ENCODE measurements at places on chromosomes 4 and X. TPM values are rescaled to one million over a fixed set of nuclear protein-coding genes. Genes with fewer than 3 reads are reported as not detected.
A peak's percentile ranks its signal among the peaks of the same experiment; 100 is the strongest.

VCX2 gene
- not detected for total RNA-seq

DNA sequence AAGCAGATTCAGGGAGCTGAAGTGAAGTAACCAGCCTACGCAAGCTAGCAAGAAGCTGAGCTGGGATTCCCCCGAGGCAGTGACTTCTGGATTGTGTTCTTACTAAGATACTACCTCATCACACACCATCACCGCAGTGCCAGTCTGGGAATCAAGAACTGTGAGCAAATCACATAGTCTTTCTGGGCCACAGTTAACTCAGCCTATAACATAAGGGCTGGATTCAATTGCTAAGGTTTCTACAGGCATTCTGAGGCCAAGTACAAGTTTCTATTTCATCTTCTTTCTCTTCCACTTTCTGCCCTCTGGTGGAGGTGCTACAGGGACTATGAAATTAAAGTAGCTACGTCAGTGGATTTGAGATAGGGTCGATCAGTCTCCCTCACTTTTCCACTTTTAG, 1.4 kb upstream of the CORIN start:
- DNase-seq: no peak

DNA sequence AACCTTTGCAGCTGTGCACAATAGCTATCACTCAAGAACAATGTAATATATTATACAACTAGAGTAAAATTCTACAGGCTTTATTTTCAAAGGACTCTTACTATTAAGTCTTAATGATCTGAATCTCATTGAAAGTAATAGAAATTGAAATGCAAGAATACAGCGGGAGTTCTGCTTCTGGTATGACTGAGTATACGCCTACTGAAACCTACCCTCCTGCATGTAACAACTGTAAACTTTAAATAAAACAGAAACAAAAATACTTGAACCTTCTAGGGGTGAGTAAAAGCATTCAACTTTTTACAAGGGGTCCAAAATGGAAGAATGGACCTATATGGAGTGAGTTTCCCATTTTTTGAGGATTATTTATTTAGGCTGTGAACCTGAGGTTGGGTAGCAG, 13.5 kb downstream of the DCHS2 start:
- no peak for DNase-seq

DKK2 gene
- not detected for total RNA-seq

- no peak for DNase-seq
Observed at GRCh38 chr4:3308691-3309090, 15.9 kb downstream of the RGS12 start.

GRCh38 chr4:102344520-102344953, 745 bp downstream of the SLC39A8 start:
- DNase-seq: peak; percentile 70

GRCh38 chrX:74523224-74523623, 91.2 kb downstream of the RLIM start:
- no peak for DNase-seq

DNA sequence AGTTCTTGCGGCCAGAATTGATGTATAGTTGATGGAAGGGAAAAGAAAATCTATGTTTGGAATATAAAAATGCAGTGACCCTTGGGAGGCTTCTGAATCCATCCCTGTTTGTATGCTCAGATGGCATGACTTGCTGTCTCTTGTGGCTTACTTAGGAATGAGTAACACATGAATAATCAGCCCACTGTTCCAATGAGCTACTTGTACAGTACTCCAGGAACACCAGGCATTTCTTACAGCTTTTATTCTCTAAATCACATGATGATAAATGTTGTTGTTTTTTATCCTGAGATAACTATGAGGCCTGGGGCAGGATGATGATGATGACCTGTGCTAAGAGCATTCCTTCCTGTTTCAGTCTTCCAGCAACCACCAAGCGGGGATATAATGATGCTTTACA, 18.9 kb downstream of the TMPRSS11E start:
- DNase-seq: peak; percentile 82

GRCh38 chrX:31679861-31680260, 608.0 kb upstream of the FTHL17 start:
- peak; percentile 4 for DNase-seq

TKTL2 gene
- not detected for total RNA-seq

DLG3 gene
- total RNA-seq: 25.6 TPM

FRMD7 gene
- total RNA-seq: not detected

PPEF1 gene
- not detected for total RNA-seq

- DNase-seq: no peak
Observed at GRCh38 chrX:95063554-95063953, 1389.5 kb downstream of the FAM133A start.

- peak; percentile 8 for DNase-seq
Observed at GRCh38 chr4:23260511-23260910, 567.8 kb downstream of the GBA3 start.

PTPN13 gene
- 6.8 TPM for total RNA-seq

SLC9B1 gene
- not detected for total RNA-seq

CXCL10 gene
- total RNA-seq: not detected

DNA sequence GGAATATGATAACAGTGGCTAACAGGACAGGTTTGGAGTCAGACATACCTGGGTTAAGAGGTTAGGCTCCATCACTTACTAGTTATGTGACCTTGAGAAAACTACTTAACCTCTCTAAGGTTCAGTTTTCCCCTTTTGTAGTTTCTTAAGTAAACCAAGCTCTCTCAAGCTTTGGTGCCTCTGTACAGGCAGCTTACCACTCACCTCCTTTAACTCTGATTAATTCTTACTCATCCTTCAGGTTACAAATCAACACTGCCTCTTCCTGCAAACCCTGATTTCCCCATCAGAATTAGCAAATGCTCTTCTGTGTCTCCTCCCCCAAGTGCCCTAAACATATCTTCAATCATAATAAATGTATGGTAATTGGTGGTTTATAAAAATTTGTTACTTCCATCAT, 3.5 kb upstream of the SERTM2 start:
- DNase-seq: peak; percentile 36

DNA sequence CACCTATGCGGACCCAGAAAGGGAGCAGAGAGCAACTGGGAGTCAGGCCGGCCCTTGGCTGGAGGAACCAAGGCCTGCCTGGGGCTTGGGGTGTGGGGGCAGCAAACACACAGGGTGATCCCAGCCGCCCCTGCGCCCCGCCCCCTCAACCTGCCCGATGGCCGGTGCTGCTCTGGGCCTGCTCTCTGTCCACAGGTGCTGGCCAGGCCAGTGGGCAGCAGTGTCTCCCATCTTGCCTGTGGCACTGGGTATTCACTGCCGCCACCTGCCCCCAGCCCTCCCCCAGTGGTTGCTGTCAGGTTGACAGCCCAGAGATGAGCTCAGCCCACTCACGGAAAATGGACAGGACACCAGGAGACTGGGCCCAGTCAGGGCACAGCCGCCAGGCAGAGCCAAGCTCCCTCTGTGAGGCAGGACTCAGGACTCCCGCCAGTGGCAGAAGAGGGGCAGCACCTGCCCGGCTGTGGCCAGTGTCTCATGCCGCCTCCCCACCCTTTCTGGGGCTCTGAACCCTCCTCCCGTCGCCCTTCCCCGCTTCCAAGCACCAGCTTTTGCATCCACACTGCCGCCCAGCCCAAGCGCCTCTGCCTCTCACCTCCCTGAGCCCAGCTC, 4.7 kb downstream of the NKX1-1 start:
- no peak for DNase-seq

- DNase-seq: peak; percentile 52
Observed at GRCh38 chrX:154374313-154375155, at the start of gene FLNA. FLNA (minus strand) TSS chrX:154374634; CDS start chrX:154371245, 3,389 bp downstream.

FGG gene
- total RNA-seq: not detected

GRCh38 chr4:38170338-38171169, 210.4 kb downstream of the PTTG2 start:
- no peak for DNase-seq

DNA sequence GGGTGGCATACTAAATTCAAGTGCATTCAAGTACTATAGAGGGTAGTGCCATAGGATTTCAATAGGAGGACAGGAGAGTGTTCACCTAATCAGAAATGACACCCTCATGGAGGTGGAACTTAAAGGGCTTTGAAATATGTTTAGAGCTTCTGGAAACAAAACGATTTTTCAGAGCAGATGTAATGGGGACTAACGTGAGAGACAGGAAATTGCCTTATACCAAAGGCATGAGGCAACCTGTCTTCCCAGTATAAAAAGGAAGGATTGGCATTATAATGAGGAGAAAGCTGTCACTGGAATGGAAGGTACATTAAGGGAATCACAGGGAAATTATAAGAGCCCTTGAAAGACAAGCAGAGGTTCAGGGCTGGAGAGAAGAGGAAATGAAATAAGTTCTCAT, 116.3 kb upstream of the PNPLA4 start:
- no peak for DNase-seq

GRCh38 chr4:188824553-188824952, 685.3 kb downstream of the TRIML1 start:
- DNase-seq: no peak

DNA sequence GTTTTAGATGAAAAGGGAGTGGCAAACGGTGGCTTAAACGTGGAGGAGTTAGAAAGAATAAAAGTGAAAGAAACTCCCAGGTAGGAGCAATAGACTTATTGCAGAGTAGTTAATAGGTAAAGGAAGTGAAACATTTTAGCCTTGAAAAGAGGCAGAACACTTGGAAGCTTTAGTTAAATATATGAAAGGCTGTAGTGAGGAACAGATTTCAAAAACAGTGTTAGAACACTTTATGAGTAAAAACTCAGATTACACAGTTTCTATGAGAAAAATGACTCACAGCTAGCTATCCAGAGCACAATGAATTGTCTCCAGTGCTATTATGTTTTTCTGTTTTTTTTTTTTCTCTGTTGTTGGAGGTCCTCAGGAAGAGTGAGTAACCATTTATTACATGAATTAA, 45.8 kb downstream of the TACR3 start:
- no peak for DNase-seq

GRCh38 chr4:158906073-158906472, 137.2 kb downstream of the FNIP2 start:
- DNase-seq: no peak

DNA sequence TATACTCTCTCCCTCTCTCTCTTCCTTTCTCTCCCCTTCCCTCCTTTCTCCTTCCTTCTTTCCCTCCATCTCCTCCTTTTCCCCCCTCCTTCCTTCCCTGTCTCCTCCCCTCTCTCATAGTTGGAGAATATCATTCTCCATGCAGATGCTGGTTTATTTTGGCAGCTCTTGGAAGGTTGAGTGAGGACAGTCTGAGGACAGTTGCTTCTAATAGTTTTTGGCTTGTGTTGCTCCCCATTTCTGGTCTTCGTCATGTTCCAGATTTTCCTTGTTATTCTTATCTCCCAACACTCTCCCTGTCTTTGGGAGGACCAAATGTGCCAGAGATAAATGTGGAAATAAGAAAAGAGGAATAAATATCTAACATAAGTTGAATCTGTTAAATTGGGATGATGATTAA, 263.0 kb downstream of the FRMPD4 start:
- no peak for DNase-seq

APLN gene
- 0.06 TPM for total RNA-seq

DNA sequence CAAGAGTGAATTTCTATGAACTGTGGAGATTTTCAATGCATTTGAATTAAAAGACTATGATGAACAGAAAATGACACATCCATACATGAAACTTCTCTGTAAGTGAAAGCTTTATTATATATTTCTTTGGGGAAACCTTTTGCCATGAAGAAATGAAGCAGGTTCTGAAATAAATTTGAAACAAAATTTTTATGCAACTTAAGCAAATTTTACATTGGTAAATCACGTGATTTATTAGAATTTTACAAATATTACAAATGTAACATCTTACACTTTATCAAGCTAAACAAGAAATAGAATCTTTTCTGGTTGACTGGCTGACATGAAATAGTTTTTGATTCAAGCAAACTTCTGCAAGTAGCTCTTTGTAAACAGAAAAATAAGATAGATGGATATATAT, 131.2 kb downstream of the IL1RAPL1 start:
- no peak for DNase-seq

STAP1 gene
- total RNA-seq: not detected

LRIT3 gene
- not detected for total RNA-seq

- no peak for DNase-seq
Observed at GRCh38 chr4:54073271-54073880, 9.0 kb upstream of the CHIC2 start.

GATA1 gene
- not detected for total RNA-seq

STPG2 gene
- not detected for total RNA-seq

TRAPPC11 gene
- total RNA-seq: 35.7 TPM

GRCh38 chrX:19761554-19762295, 125.7 kb downstream of the SH3KBP1 start:
- no peak for DNase-seq

GRCh38 chr4:14496969-14497368, 505.3 kb upstream of the CPEB2 start:
- DNase-seq: no peak

DNA sequence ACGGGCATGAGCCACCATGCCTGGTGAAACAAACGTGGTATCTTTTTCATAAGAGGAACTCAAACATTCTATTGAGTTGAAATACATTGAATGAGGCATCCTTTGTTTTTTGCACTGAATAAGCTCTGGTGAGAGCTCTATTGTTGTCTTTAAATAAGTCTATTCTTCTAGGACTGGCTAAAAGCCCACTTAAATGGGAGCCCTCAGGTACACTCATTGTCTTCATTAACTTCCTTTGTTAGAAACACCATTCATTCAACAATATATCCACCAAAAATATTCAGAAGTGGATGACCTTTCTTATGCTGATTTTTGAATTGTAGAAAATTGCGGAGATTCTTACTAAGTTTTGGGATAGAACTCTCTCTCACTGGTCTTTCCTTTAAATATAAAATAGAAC, 568.0 kb downstream of the IL1RAPL1 start:
- no peak for DNase-seq

DNA sequence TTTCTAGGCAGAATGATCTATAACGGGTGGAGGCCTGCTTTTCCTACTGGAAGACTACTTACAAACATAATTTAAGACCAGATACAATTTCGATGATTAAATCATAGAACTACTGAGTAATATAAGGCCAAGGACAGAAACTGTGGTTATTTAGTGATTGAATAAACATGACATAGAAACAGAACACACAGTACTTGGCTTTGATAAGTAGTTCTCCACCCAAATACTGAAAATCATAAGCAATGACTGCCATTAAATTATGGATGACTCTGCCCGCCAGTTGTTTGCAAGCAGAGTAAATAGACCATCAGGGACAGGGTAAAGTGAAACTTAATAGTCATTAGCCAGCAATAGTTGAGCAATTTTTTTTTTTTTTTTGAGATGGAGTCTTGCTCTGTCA, 17.2 kb upstream of the SMIM14 start:
- DNase-seq: no peak

GRCh38 chr4:4985036-4985435, 34.2 kb downstream of the CYTL1 start:
- no peak for DNase-seq

DNA sequence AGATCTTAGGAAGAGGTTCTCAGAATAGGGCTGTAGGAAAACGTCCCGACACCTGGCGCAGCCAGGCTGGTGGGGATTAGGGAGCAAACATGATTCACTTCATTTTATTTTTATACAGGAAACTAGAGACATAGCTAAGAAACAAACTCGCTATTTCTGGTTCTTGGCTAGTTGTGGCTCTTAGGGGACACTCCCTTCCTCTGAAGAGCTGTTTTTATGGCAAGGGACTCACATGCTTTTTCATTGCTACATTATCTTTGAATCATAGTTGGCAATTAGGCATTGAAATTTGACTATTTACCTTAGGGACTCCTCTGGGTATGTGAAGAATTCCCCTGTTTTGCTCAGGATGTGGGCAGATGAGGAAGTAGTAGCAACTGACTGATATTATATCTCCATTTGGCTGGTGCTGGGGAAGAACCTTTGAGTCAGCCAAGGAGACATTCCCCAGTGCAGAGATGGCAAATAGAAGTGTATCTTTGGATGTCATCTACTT, 174.5 kb downstream of the SMIM20 start:
- peak; percentile 39 for DNase-seq

GRCh38 chr4:56764775-56765174, 56.7 kb downstream of the SPINK2 start:
- DNase-seq: no peak

- no peak for DNase-seq
Observed at GRCh38 chr4:111595456-111595855, 549.8 kb upstream of the FAM241A start.

Data from Caki2 (cell line).